ENCODE measurements at places on chromosomes 4 and X. TPM values are rescaled to one million over a fixed set of nuclear protein-coding genes. Genes with fewer than 3 reads are reported as not detected.
A peak's percentile ranks its signal among the peaks of the same experiment; 100 is the strongest.

Gene CNKSR2
- 4.2 TPM for total RNA-seq

Gene HMX1
- not detected for total RNA-seq

Gene CFAP99
- 4.8 TPM for total RNA-seq

DNA sequence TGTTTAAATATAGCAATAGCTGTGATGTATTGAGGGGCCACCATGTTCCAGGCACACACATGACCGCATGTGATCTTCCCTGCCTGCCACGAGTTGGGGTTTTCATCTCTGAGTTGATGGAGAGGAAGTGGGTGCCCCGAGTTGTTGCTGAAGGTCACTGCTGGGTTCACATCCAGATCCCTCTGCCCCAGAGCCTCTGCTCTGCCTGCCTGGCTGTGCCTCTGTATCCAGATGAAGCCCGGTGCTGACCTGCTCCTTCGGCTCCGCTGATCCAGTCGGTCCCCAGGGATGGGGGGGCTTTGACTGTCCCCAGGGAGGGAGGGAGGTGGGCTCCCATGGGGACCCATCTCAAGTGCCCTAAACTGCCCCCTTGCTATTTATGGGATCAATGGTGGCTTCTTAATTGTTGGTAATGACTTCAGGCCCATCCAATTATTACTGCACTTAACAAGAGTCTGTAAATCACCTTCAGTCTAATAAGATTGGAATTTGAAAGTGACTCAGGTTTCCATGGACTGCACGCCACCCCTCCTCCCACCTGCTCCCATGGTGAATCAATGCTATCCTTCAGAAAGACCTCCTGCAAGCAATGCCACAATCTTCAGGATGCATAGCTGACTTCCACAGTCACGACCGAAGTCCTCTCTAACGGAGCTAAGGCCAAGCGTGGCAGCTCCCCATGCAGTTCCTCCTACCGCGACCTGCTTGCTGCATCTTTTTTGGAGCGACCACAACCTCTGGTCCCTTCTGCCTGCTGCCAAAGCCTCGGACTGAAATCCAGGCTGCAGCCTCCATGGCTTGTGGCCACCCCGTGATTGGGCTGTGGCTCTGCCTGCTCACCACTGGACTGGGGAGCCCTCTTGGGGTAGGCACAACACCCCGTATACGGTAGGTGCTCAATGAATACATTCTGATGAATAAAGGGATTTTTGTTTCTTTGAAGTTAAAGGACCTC lies 73.1 kb downstream of the CPZ start:
- DNase-seq: no peak
- H3K36me3 ChIP-seq: no peaks in the 10 kb centered on the region
- H3K27ac ChIP-seq: no peak overlapping the region
- no peaks in the 10 kb centered on the region for H3K27me3 ChIP-seq
- H3K4me1 ChIP-seq: no peaks in the 10 kb centered on the region

- peaks cover 1% of the 10 kb centered on the region for H3K4me1 ChIP-seq
- H3K27ac ChIP-seq: no peak overlapping the region
- DNase-seq: peak; percentile 33
- H3K36me3 ChIP-seq: no peaks in the 10 kb centered on the region
- H3K4me3 ChIP-seq: no peak overlapping the region
These were observed 61.7 kb downstream of the HADH start for GRCh38 chr4:108051343-108051742.

DNA sequence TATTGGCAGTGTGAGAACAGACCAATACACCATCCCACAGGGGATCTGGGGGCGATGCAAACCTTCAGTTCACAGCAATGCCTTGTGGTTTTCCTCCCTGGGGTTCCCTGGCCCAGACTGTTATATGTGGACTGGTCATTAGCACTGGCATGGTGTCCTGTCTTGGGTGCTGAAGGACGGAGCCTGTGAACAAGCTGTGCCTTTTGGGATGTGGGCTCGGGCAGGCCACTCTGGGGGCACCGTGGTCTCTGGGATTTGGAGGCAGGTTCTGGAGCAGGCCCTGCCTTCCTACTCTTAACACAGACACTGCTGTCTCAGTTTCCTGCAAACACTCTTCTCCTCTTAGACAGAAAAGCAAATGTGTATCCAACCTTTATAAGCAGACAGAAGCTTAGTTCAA lies 93.0 kb upstream of the ADRA2C start:
- H3K36me3 ChIP-seq: no peaks in the 10 kb centered on the region
- H3K4me1 ChIP-seq: peaks cover 10% of the 10 kb centered on the region
- H3K4me3 ChIP-seq: no peak overlapping the region
- H3K27me3 ChIP-seq: no peaks in the 10 kb centered on the region

DNA sequence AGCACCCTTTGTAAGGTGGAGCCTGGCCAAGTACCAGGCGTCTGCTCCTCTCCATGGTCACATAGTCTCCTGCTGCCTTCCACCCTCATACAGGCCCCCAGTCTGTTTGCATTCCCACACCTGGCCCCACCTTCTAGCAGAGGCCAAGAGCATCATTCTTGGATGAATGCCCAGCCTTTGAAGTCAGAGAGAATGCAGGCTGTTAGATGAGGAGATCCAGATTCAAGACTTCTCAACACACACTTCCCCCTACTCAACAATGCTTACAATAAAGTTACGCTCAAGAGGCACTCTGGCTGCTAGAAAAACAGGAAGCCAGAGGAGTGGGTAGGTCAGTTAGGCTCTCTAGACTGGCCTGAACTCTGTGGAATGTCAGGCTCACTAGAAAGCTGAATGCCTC lies 43.3 kb downstream of the SHROOM4 start:
- H3K36me3 ChIP-seq: no peaks in the 10 kb centered on the region
- no peak overlapping the region for H3K4me3 ChIP-seq

- H3K4me1 ChIP-seq: peaks cover 8% of the 10 kb centered on the region
- DNase-seq: no peak
- no peaks in the 10 kb centered on the region for H3K36me3 ChIP-seq
- H3K4me3 ChIP-seq: no peak overlapping the region
These were observed 12.1 kb upstream of the CC2D2A start for GRCh38 chr4:15457406-15458201.

- H3K27ac ChIP-seq: no peak overlapping the region
- H3K36me3 ChIP-seq: no peaks in the 10 kb centered on the region
- peaks cover 41% of the 10 kb centered on the region for H3K4me1 ChIP-seq
These were observed 26.5 kb upstream of the IRAK1 start for GRCh38 chrX:154046031-154046781.

DNA sequence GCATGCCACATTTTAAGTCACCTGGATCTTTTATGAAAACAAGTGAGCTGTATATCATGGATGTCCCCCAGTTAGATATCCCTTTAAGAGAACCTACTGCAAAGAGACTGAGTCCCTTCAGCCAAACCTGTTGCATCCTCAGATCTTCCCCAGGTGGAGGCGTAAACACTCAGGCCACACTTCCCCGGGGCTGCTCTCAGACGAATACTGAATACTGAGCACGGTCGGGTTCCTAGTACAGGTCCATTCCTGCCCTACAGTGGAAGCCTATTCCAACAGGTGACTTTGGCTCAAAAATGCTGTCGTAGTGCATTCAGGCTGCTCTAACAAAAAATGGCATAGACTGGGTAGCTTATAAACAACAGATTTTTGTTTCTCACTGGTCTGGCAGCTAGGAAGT lies 320.2 kb upstream of the CLNK start:
- no peak overlapping the region for H3K4me3 ChIP-seq
- no peaks in the 10 kb centered on the region for H3K36me3 ChIP-seq
- no peaks in the 10 kb centered on the region for H3K4me1 ChIP-seq
- no peak overlapping the region for H3K27ac ChIP-seq

DNA sequence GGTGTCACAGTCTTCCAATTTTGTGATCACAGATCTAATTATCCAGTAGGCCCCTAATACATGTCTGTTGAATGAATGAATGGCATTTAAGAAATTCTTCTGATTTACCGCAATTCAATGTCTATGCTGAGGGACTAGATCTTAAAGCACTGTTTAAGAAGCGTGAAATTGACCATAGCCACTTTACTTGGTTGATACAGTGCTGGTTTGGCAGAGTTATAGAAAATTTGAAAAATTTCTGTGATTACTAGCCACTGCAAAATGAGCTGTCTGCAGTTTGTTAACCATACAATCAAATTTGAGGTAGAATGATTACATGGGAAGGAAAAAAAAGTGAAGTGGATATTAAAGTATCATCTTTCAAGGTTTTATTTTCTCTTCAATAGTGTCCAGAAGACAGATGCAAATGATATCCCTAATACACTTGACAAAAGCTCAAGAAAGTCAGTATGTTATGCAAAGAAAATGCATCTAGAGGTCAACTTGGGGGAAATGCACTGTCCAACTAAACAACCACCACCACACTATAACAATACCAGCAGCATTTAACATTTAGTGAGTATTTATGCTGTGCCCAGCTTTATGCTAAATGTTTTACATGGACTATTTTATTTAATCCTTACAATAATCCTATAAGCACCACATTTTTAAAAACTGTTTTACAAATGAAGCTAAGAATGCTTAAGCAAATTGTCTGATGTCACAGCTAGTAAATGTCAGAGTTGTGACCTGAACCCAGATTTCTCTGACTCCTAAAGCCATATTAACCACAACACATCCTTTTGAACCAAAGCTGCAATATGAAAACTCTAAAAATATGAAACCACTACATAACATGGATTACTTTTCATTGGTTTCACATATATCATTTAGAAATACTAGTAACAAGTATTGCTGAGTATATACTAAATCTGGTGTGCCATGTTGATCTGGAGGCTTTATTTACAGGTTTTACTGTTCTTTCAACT lies 217.9 kb upstream of the MAB21L2 start:
- no peak overlapping the region for H3K27ac ChIP-seq
- DNase-seq: no peak
- no peak overlapping the region for H3K4me3 ChIP-seq
- no peaks in the 10 kb centered on the region for H3K27me3 ChIP-seq
- H3K4me1 ChIP-seq: peaks cover 6% of the 10 kb centered on the region
- no peaks in the 10 kb centered on the region for H3K36me3 ChIP-seq

DNA sequence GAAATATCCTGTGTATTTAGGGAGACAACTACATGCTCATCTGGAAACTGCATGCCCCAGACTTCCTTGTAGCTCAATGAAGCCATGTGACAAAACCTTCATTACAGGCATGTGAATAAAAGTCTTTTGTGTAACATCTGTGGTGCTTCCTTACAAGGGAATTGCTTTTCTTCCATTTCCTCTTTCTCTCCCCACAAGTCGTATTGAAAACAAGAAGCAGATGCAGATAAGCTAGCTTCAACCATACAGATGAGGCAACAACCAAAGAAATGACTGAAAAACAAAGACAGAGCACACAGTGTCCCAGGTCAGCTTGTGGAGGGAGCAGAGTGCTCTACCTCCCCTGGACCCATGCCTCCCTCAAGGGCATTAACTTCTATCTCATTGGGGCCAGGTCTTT lies 115.8 kb upstream of the INPP4B start:
- H3K27me3 ChIP-seq: no peaks in the 10 kb centered on the region
- no peaks in the 10 kb centered on the region for H3K36me3 ChIP-seq
- H3K4me3 ChIP-seq: no peak overlapping the region
- DNase-seq: no peak
- H3K4me1 ChIP-seq: no peaks in the 10 kb centered on the region

- H3K4me3 ChIP-seq: no peak overlapping the region
- H3K4me1 ChIP-seq: no peaks in the 10 kb centered on the region
- no peaks in the 10 kb centered on the region for H3K36me3 ChIP-seq
- no peak overlapping the region for H3K27ac ChIP-seq
These were observed 687.2 kb upstream of the CPEB2 start for GRCh38 chr4:14315129-14315528.

DNA sequence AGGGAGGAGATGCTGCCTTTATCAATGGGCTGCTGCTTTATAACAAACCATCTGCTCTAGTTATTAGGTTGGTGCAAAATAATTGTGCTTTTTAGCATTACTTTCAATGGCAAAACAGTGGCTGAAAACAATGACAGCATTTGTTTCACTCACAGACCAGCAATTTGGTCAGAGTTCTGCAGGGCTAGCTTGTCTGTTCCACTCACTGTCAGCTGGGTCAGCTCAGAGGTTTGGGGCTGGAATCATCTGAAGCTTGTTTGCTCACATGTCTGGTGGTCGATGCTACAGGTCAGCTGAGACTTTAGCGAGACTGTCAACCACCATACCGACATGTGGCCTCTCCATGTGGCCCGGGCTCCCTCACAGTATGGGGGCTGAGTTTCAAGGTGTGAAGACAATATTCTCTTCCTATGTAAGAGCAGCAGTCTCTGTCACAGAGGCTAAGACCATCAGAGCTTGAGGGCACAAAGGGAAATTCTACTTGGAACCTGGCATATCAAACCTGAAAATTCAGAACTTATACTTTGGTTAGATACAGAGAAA lies 81.3 kb upstream of the LIMCH1 start:
- no peak for DNase-seq
- H3K36me3 ChIP-seq: no peaks in the 10 kb centered on the region
- no peak overlapping the region for H3K27ac ChIP-seq
- H3K27me3 ChIP-seq: no peaks in the 10 kb centered on the region

DNA sequence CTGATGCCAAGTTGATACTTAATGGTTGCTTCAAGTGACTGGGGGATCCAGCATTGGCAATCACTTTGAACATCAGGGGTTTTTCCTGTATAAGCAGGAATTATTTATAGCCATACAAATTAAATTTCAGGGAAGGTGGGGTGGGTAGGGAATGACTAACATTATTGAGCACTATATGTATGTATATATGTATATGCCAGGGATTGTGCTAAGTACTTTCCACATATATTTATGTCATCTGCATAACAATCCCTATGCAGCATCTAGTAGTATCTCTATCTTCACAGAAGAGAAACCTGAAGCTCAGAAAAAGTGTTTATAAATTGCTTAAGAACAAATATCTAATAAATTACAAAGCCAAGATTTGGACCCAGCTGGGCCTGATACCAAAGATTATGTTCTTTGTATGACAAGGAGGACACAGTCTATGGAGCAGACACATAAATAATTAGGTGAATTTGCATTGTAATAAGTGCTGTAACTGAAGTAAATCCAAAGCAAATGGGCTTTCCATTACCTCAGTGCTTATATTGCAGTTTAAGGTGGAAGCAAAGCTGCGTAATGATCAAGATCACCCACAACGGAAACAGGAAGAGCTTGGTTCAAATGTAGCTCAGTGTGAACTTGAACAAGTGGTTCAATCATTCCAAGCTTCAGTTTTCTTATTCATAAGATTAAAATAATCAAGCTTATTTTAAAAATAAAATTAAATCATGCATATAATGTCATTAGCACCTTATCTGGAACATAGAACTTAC lies 18.9 kb upstream of the RASGEF1B start:
- no peaks in the 10 kb centered on the region for H3K36me3 ChIP-seq
- H3K27me3 ChIP-seq: no peaks in the 10 kb centered on the region
- H3K4me3 ChIP-seq: no peak overlapping the region

GRCh38 chrX:16250296-16250695 lies 83.0 kb downstream of the MAGEB17 start:
- H3K27me3 ChIP-seq: no peaks in the 10 kb centered on the region
- H3K4me3 ChIP-seq: no peak overlapping the region
- no peaks in the 10 kb centered on the region for H3K4me1 ChIP-seq
- DNase-seq: no peak

GRCh38 chr4:112908511-112908910 lies 140.9 kb upstream of the ANK2 start:
- H3K4me1 ChIP-seq: no peaks in the 10 kb centered on the region
- DNase-seq: no peak
- no peaks in the 10 kb centered on the region for H3K27me3 ChIP-seq
- H3K4me3 ChIP-seq: no peak overlapping the region
- no peaks in the 10 kb centered on the region for H3K36me3 ChIP-seq

GRCh38 chr4:152104356-152104755 lies 343.5 kb upstream of the GATB start:
- H3K36me3 ChIP-seq: no peaks in the 10 kb centered on the region
- H3K27me3 ChIP-seq: no peaks in the 10 kb centered on the region
- no peak overlapping the region for H3K4me3 ChIP-seq
- DNase-seq: no peak

- no peak overlapping the region for H3K27ac ChIP-seq
- H3K4me1 ChIP-seq: no peaks in the 10 kb centered on the region
- DNase-seq: no peak
These were observed 16.9 kb downstream of the STAP1 start for GRCh38 chr4:67575232-67576058.

GRCh38 chrX:12497832-12498591 lies 293.2 kb upstream of the PRPS2 start:
- no peaks in the 10 kb centered on the region for H3K36me3 ChIP-seq

Data from upper lobe of left lung (tissue), 6 donors.